ENCODE measurements at places on chromosomes 6 and 20.
A peak's percentile ranks its signal among the peaks of the same experiment; 100 is the strongest.

GRCh38 chr6:53837865-53838769 lies 43.3 kb downstream of the LRRC1 start:
- no peak for DNase-seq

- DNase-seq, result no peak
Observed at GRCh38 chr20:13671512-13671911, 32.8 kb upstream of the TASP1 start.

GRCh38 chr20:42099101-42099500 lies 480.9 kb upstream of the CHD6 start:
- DNase-seq, result no peak

GRCh38 chr6:13427801-13428582 lies 59.4 kb downstream of the GFOD1 start:
- DNase-seq, result peak; percentile 53

DNA sequence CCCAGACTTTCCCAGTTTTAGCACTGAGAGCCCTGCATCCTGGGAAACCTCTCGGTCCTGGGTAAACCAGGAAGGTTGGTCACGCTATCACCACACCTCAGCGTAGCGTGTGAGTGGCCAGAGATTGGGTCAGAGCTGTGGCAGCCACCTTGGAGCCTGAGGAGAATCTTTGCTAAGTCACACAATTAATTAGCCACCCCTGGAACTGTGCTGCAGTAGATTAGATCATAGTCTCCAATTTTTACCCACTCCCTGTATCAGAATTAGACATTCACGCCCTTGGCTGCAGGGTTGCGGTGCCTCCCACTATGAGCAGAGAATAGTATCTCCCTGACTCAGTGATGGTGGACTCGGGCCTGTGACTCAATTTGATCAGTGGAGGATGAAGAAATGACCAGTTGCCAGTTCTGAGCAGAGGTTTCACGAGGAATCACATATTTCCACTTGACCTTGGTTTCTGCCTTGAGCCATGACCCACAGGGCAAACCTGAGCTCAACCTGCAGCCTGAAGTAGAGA lies 6.0 kb upstream of the PTGIS start:
- no peak for DNase-seq

DNA sequence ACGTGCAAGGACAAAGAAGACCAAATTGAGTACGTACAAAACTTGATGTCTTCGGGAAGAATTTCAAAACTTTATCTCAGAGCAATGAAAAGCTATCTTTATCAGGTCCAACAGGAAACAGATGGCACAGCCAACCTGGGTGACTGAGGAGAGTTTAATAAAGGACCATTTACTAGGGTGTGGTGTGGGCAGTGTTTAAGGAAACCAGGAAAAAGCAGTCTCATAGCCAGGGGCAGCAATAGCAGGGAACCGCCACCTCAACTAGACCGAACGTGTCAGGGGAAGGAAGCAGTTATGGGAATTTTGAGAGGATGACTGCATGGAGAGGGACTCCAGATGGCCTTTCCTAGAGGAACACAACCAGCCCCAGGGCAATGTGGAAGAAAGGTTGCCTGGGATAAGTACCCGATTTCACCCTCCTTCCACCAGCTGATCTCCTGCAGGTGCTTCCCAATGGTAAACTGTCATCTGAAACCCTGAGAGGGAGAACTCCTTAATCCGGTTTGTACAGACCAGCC lies 15.2 kb upstream of the TAAR5 start:
- no peak for DNase-seq

- no peak for DNase-seq
Observed at GRCh38 chr6:143368426-143368825, 82.1 kb downstream of the ADAT2 start.

DNA sequence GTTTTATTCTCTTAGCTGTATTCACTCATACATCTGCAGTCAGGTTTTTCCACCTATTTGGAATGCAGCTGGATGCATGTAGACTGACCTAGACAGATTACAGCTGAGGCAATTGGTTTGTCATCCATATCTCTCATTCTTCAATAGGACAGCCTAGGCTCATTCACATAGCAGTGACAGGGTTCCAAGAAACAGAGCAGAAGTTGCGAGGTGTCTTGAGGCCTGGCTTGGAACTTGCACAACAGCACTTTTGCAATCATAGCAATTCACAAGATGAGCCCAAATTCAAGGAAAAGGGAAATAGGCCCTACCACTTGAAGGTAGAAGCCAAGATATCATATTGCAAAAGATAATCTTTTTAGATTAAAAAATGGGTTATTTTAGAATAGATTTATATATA lies 508.9 kb upstream of the JAG1 start:
- DNase-seq, result no peak

GRCh38 chr6:117553142-117553541 lies 49.2 kb downstream of the GOPC start:
- DNase-seq, result no peak

- no peak for DNase-seq
Observed at GRCh38 chr6:2434116-2434515, 188.7 kb upstream of the GMDS start.

DNA sequence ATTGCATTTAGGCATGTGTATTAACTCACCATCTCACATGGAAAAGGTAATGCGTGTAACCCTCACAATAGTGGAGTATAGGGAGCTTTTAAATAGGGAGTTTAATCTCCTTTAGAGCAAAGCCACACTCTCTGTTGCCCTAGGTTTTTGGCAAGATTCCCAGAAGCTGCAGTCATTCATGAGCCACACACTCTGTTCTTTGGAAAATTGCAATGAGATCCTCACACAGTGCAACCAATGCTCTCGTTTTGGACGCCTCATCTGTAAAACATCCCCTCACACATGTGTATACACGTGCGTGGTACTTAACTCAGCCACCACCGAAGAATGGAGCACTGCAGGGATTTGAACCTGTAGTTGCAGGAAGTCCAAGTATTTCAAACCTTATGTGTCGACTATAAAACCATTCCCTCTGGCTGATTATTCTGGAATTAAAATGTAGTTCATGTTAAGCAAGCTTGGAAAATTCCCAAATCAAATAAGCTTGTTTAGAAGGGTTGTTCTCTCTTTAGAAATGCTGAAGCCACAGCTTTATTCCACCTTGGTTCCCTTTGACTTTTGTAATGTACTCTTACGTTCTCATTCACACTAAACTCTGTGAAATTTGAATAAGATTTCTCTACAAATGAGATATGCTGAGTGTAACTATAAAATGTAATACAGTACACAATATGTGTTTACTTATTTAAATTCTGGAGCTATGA lies 489.8 kb upstream of the MANEA start:
- DNase-seq, result no peak

DNA sequence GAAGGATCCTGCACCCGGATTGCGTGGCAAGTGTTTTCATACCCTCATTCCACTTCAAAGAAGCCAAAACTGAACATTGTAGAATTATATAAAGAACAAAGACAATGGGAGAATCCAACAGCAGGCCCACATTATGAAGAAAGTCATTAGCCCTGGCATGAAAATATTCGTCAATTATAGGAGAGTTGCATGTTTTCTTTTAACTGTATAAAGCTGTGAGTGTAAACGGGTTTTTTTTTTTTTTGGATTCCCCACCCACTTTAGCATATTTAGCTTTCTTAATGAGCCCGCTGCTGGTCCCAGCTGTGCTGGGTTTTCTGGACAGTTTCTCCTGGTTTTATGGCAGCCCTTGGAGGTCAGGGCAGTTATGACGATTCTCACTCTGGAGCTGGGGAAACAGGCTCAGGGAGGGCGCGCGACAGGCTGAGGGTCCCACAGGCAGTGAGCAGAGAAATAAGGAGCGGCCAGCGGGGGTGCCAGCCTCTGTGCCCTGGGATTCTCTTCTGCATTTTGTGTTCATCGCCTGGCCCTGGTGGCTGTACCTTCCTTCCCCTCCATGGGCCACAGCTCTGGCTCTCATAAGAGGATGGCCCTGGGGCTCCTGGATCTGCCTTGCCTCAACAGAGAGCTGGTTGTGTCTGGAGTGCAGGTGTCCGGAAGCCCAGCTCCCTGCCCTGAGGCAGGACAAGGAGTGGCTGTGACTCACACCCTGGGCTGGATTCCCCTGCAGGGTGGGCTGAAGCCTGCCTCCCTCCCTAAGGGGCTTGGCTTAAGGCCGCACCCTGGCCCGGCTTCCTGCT lies 24.1 kb upstream of the SULF2 start:
- DNase-seq, result no peak

GRCh38 chr6:69883551-69883950 lies 17.2 kb downstream of the COL19A1 start:
- DNase-seq, result no peak

- peak; percentile 51 for DNase-seq
Observed at GRCh38 chr6:29631860-29632731, 887 bp downstream of the GABBR1 start.

DNA sequence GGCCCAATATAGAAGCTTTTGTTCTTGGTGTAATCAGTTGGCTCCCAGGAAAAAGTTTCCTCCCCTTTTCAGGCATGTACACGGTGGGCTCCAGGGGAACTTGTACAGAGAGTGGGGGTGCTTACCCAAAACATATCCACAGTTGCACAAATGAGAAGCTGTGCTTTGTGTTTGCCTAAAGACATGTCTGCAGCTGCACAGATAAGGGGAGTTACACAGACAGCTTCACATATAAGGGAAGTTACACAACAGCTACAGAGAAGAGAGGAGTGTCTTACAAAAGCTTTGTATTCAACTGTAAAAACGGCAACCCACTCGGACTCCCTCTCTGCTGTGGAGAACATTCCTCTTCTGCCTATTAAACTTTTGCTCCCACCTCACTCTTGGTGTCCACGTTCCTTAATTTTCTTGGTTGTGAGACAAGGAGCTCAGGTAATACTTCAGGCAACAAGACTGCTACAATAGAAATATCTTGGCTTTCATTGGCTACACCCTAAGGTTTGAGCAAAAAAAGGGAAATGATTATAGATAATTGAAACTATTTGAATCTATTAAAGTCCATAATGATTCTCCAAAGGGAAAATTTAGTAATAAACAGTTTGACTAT lies 7.4 kb upstream of the PNRC1 start:
- no peak for DNase-seq

DNA sequence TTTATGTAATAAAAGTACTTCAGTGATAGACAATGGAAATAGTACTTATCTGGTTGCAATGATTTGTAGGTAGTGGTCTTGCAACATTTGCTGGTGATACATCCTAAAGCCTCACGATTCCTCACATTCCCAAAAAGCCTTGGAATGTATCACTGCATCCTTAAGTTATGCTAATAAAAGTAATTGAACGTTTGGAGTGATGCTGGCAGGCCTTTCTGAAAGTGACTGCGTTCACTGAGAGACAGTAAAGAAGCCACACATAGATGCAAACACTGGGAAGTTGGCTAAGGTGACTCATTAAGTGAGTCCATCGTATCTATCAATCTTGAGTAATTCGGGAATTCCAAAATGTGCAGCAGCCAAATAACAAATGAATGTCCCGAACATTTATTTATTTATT lies 444.1 kb upstream of the SOX4 start:
- DNase-seq, result no peak

- no peak for DNase-seq
Observed at GRCh38 chr6:44057931-44058616, 69.2 kb downstream of the MRPL14 start.
